ENCODE measurements at places on chromosomes 16 and 17.
A peak's percentile ranks its signal among the peaks of the same experiment; 100 is the strongest.

DNA sequence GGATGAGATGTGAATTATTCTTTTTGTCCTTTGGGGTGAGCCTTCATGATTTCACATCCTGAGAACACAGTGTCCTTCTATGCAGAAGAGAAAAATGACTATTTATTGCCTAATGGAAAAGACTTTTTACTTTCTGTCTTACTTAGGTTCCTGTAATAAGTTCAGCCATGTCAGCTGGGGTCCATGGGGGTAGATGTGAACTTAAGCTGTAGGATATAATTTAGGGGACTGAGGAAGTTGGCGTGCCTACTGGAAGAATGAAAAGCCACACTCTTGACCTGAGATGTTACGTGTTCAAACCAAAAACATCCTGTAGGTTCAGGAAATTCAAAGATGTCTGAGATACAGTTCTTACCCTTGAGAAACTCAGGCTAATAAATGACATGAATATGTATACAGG, 660.5 kb downstream of the TOX3 start:
- no peak for DNase-seq

DNA sequence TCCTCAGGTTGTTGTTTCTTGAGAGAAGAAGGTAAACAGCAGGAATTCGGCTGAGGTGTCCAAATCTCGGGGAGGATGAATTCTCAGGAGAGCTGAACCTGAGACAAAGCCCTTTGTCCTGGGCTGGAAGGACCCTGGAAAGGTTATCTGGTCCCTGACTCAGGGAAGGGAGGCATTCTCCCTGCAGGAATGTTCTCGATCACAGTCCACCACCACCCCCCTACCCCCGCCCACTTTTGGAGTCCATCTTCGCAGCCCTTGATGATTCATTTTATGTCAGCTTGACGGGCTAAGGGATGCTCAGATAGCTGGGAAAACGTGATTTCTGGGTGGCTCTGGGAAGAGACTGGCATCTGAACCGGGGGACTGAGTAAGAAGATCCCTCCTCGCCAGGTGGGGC, 1.4 kb upstream of the CEP295NL start:
- DNase-seq, result no peak

DNA sequence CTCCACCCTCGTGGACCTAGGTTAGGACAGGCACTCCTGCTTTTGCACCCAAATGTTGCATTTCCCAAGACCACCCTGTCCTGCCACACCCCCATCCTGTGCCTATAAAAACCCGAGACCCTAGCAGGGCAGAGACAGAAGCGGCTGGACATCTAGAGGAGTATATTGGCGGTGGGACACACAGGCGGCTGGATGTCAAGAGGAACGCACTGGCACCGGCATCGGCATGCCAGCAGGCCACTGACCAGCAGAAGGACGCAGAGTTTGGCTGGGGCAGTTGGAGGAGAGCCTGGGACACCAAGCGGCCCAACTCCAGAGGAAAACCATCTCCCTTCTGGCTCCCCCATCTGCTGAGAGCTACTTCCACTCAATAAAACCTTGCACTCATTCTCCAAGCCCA, 14.7 kb upstream of the WFIKKN2 start:
- no peak for DNase-seq

DNA sequence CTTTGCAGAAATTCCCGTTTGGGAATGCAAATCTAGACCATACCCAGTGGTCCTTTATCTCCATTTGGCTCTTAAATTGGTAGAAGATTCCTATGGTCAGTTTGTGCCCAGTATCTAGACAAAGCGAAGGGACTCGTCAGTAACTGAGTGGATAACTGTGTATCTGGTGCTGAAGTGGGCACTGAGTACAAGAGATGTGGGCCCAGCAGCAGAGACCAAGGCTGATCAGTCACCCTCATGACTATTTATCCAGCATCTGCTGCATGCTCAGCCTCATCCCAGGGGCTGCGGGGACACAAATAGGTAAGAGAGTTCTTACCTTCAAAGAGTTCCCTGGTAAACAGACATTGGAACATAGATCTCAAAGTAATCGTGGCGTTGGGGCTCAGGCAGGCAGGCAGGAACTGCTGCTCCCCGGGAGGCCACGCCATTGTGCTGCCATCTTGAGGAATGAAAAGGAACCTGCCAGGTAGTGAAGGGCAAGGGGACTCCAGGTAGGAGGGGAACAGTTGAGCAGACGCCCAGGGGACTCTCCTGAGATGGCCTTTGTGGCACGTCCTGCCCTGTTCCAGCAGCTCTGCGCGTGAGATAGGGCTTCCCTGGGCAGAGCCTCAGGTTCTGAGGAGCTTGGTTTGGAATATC, 10.3 kb downstream of the NT5M start:
- peak; percentile 79 for DNase-seq

DNA sequence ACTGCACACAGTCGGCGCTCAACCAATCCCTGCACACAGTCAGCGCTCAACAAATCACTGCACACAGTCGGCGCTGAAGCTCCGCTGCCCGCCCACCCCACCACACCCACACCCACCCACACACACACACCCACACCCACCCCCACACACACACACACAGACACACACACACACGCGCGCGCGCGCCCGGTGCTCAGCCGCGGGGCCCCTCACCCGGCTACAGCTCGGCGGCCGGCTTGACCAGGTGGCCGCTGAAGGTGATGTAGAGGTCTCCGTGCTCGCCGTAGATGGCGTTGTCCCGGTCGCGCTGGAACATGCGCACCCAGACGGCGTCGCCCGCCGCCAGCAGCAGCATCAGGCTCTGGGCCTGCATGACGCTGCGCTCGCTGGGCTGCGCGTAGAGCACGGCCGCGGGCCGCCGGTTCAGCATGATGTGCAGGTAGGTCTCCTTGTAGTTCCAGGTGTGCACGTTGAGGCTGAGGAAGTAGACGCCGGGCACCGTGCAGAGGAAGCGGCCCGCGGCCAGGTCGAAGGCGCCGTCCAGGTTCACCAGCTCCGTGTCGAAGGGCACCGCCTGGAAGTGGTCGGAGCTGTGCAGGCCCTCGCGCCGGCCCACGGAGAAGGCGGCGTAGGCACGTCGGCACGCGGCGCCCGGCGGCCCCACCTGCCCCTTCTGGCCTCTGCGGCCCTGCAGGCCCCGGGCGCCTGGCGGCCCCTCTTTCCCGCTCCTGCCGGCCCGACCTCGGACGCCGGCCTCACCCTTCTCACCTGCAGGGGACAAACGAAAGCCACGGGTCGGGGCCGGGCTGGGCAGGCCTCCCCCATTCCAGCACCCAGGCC, 2.5 kb downstream of the C1QTNF8 start:
- DNase-seq, result no peak

DNA sequence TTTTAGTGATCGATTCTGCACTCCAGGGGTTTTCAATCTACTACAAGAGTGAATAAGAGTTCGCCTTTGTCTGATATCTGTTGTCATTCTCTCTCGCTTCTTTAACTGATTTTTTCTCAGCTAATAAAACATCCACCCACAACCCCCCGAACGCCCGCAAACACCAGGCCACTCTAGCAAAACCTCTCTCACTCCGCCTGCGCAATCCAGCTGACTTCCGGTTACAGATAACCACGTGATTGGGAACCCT, 338 bp upstream of the RPL19 start:
- no peak for DNase-seq

GRCh38 chr16:8675183-8676159, 1.1 kb downstream of the ABAT start:
- DNase-seq, result no peak

- DNase-seq, result peak; percentile 68
Measured at GRCh38 chr17:14926526-14927122, 338.5 kb downstream of the PMP22 start.

DNA sequence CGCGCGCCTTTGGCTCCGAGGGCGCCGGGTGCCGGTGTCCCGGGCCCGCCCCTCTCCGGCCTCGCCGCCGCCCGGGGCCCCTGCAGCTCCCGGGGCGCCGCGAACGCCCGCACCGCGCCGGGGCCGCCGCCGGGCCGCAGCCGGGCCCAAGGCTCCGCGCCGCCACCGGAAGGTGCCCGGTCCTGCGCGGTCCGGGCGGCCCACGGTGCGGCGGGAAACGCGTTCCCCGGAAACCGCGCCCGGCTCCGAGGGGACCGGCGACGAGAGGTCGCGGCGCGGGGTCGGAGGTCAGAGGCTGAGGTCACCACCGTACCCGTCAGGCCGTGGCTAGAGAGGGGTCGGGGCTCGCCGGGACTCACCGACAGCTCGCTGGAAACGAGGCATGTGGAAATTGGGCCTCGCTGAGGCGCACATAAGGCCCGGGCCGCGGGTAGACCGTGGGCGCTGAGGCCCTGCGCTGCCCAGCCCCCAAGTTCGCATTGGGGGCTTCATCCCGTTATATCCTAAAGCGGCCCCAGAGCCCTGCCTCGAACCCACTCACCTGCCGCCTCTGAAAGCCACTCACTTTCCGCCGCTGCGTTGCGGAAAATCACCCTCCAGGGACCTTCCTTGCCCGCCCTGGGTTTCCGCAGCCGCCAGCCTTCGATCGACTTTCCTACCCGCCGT, at the start of gene DUS1L:
DUS1L (minus strand) TSS at position 167 of the 666 bp plus-strand sequence. CDS start 745 bp downstream, outside the sequence.
- peak; percentile 84 for DNase-seq

- DNase-seq, result no peak
Measured at GRCh38 chr17:7097940-7098339, 16.7 kb downstream of the ASGR2 start.

DNA sequence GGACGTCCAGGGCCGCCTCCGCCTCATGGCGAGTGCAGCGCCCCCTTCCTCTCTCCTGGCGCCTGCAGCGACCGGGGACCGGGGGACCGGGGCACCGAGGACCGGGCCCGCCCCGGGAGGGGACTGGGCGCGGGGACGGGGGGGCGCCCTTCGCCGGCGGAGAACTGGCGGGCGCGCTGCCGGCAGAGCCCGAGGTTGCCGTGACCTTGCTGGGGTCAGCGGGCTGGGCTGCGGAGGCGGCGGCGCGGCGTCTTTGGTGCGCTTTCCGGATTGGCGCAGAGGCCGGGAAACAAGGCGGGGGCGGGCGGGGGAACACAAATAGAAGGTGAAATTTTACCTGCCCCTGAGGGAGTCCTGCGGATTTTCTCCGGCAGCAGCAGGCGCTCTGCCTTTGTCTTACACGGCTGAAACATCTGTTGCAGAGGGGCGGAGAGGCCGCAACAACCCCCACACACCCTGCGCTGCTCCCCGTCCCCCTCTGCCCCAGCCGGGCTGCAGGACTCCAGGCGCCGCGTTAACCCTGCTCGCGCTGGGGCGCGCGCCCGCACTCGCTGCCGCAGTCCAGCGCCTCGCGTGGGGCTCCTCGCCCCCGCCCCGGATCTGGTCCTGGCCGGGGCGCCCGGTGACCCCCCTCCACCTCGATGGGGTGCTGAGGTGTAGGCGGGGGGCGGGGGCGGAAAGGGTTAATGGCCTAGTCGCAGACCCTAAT, 53.5 kb downstream of the SREBF1 start:
- DNase-seq, result peak; percentile 58

- DNase-seq, result no peak
Measured at GRCh38 chr17:28773736-28774135, 29.9 kb downstream of the TRAF4 start.
